NCI-H1092 (cell line): ENCODE measurements at places on chromosomes 2 and 18.

DNA sequence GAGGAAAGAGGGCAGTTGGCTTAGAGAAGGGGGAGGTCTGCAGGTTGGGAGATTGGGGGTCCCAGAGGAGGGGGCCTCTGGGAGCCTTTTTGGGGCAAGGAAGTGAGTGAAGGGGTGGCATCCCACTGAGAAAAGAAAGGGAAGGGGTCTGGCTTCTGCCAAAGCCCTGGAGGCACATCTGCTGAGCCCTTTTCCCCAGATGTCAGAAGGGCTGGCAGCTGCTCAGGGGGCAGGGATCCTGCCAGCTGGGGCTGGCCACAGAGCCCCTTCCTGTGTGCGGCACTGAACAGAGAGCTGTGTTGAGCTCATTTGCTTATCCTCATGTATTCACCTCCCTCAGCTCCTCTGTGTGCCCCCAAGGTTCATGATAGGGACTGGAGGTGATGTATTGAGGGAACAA lies 54.5 kb downstream of the APOB start:
- no peak for DNase-seq

DNA sequence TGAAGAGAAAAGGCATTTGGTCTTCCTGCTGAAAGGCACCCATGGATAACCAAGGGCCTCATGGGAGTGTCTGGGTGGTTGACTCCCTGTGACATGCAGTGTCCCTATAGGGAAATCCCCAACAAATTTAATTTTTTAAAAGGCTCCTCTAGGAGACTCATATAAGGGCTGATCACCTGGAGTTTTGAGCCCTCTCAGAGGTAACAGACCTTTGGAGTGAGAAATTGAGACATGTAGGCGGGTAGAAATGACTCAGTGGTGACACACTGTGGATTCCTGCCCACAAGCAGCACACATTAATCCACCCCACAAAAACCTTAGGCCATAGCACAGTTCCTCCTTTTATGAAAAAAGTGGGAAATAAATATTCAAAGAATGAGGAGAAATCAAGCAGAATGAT lies 557.0 kb upstream of the CNTNAP5 start:
- DNase-seq: no peak

GRCh38 chr2:12068796-12069538 lies 322.5 kb downstream of the LPIN1 start:
- no peak for DNase-seq

DNA sequence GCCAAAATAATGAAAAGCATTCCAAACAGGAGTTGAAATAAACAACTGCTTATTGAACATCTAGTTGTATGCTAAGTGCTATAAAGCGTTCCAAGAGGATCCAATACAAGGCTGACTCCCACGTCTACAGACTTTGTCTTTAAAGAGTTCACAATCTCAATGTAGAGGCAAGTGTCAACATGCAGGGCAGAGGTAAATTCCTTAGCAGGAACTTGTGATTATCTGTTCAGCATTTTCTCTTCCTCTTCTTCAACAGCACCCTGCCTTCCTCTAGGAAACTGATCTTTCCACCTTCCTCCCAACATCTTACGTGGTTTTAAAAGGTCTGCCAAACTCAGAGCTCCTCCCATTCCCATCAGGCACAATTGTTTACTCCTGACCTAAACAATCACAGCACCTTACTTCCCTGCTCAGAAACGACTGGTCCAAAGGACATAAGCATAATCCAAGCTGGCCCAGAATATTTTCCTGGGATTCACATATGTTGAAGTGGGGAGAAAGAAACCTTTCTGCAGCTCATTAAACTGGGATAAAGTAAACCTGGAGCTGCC lies 83.9 kb downstream of the ITSN2 start:
- DNase-seq: no peak

GRCh38 chr2:69242651-69243051 lies 144.4 kb downstream of the GFPT1 start:
- no peak for DNase-seq
